ENCODE measurements at places on chromosomes 3 and 15.

- no peak for DNase-seq
These were observed 35.7 kb upstream of the PCSK6 start for GRCh38 chr15:101525087-101525669.

- no peak for DNase-seq
These were observed 964.6 kb downstream of the SI start for GRCh38 chr3:164113371-164114332.

DNA sequence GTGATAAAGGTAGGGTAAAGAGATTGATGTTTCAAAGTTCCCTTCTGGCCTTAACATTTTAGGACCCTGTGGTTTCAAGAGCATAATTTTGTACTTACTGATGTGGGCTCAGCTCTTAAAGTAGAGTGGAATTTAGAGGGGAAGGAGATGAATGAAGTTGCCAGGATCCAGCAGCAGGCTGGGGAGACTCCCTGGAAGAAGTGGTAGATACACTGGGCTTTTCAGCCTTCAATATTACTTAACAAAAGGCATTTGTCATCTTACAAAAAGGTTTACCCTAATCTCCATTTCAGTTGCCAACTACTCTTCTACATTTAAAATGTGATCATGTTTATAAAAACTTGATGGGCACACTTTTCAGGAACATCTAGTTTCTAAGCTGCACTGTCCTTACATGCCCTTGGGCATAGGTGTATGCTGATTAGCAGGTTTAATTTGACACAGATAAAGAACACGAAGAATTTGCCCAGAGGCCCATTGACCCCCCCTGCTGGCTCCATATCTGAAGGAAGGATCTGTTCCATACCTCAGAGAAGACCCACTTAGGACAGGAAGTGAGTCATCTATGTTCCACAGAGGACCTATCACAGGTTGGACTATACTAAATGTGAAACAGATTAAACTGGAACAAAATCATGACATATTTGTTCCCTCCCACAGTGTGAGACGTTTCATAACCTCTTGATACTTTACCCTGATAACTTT lies 93.0 kb upstream of the LPP start:
- DNase-seq: peak; percentile 67

- no peak for DNase-seq
These were observed 42.5 kb downstream of the ZNF445 start for GRCh38 chr3:44434834-44435510.

- DNase-seq: no peak
These were observed 25.3 kb downstream of the IL16 start for GRCh38 chr15:81222007-81222406.

GRCh38 chr3:127197300-127198189 lies 4.6 kb downstream of the PRR23E start:
- DNase-seq: no peak

- DNase-seq: no peak
These were observed 102.5 kb downstream of the ZMAT3 start for GRCh38 chr3:178969004-178969700.

DNA sequence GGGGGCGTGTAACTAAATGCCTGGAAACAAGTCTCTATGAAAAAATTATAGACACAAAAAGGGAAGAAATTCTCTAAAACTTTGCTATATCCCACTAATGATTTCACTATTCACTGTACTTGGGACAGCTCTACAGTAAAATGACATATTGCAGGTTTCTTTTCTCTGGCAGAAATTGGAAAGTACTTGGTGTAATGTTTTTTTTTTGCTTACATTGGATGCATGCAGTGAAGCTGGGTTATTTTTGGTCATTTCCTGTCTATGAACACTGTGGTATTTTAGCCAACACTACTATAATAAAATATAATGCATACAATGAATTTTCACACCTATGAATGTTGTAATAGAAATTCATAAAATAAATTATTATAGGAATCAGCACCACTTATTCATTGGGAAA lies 109.7 kb downstream of the LRRC49 start:
- no peak for DNase-seq

- no peak for DNase-seq
These were observed 39.9 kb downstream of the AMOTL2 start for GRCh38 chr3:134334231-134334900.

DNA sequence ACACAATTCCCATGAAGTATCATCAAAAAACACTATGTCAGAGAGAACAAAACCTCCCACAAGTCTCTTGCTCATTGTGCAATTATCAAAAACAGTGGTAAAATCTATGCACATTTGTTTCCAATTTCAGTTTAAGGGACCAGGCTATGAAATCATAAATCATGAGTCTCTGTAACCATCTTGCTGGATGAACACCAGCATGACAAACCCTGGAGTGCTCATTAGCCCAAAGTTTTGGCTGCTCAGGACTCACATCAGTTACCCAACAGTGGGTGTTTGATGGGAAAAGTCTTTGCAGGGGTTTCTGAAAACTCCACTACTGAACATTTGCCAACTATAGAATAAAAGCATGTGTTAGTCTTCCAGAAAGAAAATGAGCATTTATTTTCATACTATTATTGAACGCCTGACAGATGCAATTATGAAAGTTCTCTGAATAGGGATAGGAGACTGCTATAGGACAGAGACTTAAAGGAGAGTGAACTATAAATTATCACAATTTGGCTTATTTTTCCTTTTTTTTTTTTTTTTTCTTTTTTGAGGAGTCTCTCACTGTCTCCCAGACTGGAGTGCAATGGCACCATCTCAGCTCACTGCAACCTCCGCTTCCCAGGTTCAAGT lies 240.8 kb upstream of the KCNMB2 start:
- DNase-seq: peak; percentile 67

DNA sequence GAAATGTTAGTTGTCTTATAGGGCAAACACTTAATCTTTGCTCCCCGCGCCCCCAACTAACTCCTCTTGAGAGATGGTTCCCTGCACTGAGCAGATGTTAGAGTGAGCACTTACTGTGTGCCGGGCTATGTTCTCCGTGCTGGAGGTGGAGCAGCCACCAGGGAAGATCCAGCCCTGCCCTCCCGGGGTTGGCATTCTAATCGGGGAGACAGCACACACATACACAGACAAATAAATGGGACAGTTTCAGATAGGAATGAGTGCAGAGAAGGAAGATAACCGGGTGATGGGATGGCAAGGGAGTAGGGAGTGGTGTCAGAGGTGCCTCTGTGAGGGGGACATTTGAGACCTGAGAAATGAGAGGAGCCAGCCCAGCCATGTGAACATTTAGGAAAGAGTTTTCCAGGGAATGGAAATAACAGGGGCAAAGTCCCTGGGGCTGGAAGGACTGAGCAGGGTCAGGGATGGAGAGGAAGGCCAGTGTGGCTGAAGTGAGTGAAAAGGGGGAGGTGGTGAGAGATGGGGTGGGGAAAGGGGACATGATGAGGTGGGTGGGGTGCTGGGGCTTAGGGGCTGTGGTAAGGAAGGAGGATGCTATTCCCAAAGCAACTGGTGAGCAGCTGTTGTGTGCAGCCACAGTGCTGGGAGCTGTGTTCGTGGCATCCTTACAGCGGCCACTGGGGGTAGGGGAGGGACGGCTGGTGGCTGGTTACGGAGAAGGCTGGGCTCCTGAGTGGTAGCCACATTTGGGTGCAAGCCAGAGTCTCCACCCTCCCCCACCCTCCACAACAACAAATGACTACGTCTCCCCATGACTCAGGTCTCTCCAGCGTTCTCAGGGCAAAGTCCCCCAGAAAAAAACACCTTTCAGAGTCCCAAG lies 15.4 kb upstream of the FGD5 start:
- DNase-seq: no peak

DNA sequence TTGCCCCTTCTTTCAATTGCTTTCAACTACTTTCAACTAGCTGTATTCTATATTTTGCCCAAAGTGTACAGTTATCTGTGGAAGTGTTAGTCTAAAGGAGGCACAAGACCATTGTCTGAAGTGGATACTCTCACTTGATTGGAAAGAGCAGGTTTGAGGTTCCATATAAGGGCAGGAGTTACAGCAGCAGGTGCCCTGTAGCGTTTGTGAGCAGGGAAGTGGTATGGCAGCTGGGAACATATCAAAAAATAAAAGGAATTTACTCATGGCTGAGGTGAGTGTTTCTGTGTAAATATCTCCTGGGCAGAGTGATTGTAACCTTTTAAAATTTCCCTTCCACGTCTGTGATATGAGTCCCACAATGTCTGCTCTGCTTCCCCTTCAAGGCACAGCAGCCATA lies 38.5 kb upstream of the DNAJC13 start:
- DNase-seq: no peak

DNA sequence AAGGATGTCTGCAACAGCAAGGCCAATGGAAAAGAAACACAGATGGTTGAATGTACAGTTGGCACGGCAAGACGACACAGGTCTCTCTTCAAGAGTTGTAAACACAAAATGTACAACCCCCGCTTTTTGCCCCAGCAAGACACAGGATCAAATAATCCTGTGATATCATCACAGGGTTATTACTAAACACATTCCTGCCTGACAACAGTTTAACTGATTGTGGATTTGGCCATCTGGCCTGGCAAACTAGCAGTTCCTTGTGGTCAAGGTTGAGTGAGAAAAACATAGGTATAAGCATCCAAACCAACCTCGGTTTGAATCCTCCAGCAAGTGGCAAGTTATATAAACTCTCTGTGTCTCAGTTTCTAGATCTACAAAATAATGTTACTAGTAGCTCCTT lies 23.4 kb downstream of the PARP16 start:
- DNase-seq: no peak

- no peak for DNase-seq
These were observed 196.5 kb upstream of the NAALADL2 start for GRCh38 chr3:174662653-174663052.

DNA sequence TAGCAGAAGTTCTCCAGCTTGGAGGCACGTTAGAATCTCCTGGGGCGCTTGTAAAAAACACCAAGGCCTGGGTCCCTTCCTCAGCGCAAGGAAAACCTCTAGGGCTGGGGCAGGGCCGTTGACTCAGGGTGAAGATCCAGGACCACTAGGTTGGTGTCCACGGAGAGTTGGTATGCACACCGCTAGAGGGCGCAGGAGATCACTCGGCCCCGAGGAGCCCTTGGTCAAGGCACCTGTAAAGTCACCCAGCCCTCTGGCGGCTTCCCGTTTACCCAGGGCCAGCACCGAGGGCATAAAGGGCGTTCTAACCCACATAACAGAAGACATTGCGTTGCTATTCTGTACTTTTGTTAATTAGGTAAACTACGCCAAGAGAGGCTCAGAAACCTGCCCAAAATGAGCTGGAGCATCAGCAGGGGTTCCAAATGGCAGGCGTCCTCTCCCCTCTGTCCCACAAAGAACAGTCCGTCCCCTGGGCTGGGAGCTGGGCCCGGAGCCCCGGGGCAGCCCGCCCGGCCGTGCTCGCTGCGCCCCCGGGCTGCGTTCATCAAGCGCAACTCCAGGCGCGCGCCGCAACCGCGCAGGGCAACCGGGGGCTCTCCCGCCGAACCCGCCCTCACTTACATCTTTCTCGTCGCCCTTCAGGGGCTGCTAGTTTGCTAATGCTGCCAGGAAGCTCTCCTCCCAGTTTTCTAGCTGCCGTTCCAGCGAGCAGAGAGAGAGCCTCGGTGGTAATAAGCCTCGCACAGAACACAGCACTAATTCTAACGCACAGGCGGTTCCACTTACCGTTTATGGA lies 332.1 kb downstream of the ARRDC4 start:
- peak; percentile 44 for DNase-seq

- peak; percentile 79 for DNase-seq
These were observed 493.4 kb upstream of the TGFBR2 start for GRCh38 chr3:30112902-30113484.

DNA sequence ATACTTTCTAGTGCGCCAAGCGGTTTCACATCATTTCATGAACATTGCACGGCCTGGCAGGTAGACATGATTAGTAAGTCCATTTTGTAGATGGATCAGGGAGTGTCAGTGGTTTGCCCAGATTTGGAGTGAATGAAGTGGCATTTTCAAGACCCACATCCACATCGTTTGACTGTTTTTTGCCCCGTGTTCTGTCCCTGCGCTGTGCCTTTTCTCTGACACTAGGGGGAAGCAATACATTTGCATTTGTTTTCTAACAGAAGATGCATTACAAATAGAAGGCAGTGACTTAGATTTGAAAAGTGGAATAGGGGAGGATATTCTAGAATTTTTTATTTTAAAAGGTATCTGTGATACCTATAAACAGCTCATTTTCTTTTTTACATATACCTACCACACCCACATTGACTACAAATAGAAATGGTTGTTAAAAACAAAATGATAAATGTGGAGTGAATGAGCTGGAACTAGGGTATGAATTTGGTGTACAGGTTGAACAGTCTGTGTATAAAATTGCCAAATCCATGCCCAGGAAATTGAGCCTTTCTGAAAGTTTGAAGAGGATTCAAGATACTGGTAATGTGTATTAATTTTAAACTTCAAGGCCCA lies 98.0 kb downstream of the USP13 start:
- DNase-seq: peak; percentile 63

GRCh38 chr15:98725874-98726273 lies 77.5 kb downstream of the IGF1R start:
- DNase-seq: no peak

DNA sequence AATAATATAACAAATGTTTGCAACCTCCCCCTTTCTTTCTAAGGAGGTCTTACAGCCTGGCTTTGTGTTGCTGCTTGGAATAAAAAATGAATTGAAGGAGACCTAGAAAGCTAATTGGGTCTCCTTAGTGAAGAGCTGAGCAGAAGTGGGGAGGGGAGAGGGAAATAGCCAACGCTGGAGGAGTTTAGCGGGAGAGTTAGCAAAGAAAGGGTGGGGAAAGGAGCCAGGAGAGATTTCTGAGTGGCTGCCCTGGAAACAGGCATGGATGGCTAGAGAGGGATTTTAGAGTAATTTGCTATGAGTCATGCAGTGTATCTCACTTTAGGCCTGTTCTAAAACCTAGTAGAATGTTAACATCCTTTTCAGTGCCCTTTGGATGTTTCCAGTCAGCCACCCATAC lies 45.2 kb upstream of the PFN2 start:
- DNase-seq: no peak

GRCh38 chr3:182533394-182533793 lies 259.9 kb upstream of the ATP11B start:
- peak; percentile 14 for DNase-seq

DNA sequence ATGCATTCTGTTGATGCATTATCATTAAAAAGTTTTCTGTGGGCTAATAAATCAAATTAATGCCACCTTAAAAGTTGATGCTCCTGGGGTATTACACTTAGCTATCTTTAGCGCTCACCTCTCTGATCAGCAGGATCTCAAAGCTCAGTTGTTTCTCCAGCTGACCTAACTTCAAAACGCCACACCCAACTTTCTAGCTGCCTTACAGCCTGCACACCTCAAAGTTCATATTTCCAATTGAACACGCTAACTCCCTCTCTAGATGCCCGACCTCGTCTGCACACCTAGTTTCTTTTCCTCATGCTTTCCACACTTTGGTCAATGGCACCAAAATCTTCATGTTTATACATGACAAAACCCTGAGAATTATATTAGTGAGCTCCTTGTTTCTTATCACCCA lies 98.2 kb upstream of the AGTR1 start:
- DNase-seq: no peak

All from A673 (cell line).